ENCODE measurements at places on chromosomes 13 and 19. TPM values are rescaled to one million over a fixed set of nuclear protein-coding genes. Genes with fewer than 3 reads are reported as not detected.

DNA sequence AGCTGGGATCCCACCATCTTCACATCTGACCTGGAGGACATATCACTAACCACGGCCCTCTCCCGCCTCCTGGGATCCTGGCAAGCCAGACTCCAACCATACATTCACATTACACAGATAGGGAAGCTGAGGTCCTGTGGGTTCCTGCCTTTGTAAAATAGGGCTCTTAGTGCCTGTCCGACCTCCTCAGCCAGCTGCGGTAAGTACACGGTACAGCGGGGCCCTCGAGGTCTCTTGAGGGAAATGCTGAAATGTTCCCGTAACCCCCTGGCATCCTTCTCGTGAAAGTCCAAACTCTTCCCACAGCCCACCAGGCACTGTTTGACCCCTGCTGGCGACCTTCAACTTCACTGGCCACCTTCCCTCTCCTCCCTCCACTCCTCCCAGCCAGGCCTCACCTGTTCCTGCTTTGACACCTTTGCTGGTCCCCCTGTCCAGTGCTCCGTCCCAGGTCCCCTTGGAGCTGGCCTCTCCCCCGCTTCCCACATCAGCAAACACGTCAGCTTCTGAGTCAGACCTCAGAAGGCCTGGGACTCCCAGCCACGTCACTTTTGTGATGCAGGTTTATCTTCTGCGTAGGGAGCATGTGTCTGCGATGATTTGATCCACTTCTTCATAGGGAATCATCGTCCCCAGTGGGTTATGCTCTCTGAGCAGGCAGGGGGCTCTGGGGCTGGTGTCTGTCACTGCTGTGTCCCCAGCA is 8.8 kb upstream of the GNG7 start:
- no peaks in the 10 kb centered on the region for H3K4me1 ChIP-seq
- no peak for DNase-seq
- no peak overlapping the region for H3K27ac ChIP-seq
- no peak overlapping the region for H3K4me3 ChIP-seq
- H3K36me3 ChIP-seq, result no peaks in the 10 kb centered on the region

GRCh38 chr13:78784014-78784750 is 125.2 kb upstream of the OBI1 start:
- no peak for DNase-seq
- H3K27me3 ChIP-seq, result peaks cover 11% of the 10 kb centered on the region
- H3K27ac ChIP-seq, result no peak overlapping the region
- no peak overlapping the region for H3K4me3 ChIP-seq
- no peaks in the 10 kb centered on the region for H3K4me1 ChIP-seq

- no peak overlapping the region for H3K4me3 ChIP-seq
- peak; percentile 55 for DNase-seq
- no peak overlapping the region for H3K27ac ChIP-seq
- H3K27me3 ChIP-seq, result peaks cover 8% of the 10 kb centered on the region
- peaks cover 5% of the 10 kb centered on the region for H3K4me1 ChIP-seq
Measured at GRCh38 chr19:47305309-47305751, 4.3 kb upstream of the C5AR1 start.

Gene ZNF878
- 0.65 TPM for total RNA-seq

Gene PBX4
- 15.6 TPM for total RNA-seq

- DNase-seq, result peak; percentile 80
- H3K27me3 ChIP-seq, result peaks cover 3% of the 10 kb centered on the region
- peaks cover 12% of the 10 kb centered on the region for H3K4me1 ChIP-seq
- H3K4me3 ChIP-seq, result peak overlapping the region; percentile 90
Measured at GRCh38 chr19:55341171-55341588, 1.5 kb downstream of the KMT5C start.

- no peak for DNase-seq
- no peak overlapping the region for H3K27ac ChIP-seq
- no peak overlapping the region for H3K4me3 ChIP-seq
- no peaks in the 10 kb centered on the region for H3K36me3 ChIP-seq
- no peaks in the 10 kb centered on the region for H3K4me1 ChIP-seq
Measured at GRCh38 chr13:110225609-110226574, 81.1 kb downstream of the COL4A1 start.

DNA sequence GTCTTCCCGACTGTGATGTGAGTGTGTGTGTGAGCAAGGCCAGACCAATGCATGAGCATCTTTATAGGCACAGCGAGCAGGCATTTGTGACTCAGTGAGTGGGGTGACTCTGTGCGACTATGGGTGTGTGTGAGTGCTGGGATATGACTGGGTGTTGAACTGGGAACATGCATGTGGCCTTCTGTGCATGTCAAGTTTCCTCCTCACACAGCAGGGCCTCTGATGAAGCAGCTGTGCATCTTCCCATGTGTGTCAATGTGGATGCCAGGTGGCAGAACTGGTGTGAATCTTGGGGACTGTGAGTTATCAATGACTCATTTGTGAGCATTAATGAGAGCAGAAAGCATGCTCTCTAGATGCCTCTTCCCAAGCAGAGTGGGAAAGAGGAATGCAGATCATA is 12.1 kb upstream of the LGALS14 start:
- no peaks in the 10 kb centered on the region for H3K4me1 ChIP-seq
- H3K27me3 ChIP-seq, result peaks cover 20% of the 10 kb centered on the region
- H3K4me3 ChIP-seq, result no peak overlapping the region
- H3K36me3 ChIP-seq, result no peaks in the 10 kb centered on the region
- H3K27ac ChIP-seq, result no peak overlapping the region

Gene ANKLE1
- total RNA-seq, result 15.9 TPM

DNA sequence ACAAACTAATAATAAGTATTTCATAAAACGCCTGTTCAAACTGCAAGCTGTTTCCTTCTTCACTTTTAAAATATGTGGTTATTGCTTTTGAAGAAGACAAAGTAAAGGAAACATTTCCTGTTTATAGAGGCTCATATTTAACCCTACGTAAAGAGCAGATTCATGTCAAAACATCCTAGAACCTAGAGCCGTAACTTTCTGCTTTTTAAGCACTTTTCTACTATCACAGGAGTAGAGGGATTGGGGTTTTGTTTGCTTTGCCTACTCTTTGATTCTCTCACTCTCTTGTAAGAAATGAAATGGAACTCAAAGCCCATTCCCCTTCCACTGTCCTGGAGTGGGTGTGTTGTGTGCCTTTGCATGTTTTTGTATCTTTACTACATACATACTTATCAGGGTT is 54.0 kb upstream of the GPR183 start:
- H3K27me3 ChIP-seq, result no peaks in the 10 kb centered on the region
- H3K27ac ChIP-seq, result peak overlapping the region; percentile 88
- peaks cover 87% of the 10 kb centered on the region for H3K4me1 ChIP-seq

DNA sequence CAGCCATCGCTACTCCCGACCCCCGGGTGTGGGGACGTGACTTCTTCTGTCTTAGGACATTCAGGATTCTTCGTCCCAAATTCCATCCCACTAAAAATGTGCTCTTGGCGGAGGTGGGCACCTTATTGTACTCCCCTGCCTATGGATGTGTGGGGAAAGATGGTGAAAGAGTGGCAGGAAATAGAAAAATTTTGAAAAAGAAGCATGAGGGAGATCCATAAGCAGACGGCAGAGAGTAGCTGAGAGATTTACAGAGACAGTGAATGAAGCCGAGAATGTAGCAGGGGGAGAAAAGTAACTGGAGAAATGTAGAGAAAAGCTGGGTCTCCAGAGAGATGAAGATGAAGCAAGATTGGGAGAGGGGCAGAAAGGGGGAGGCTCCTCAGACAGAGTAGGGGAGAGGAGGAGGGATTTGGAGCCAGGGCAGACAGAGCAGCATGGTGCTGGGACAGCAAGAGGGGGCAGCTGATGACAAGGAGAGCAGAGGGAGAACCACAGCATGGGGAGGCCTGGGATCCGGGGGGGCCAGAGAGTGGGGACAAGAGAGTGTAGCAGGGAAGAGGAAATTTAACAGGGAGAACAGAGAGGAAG is 843 bp downstream of the ZNF610 start:
- peaks cover 38% of the 10 kb centered on the region for H3K36me3 ChIP-seq
- H3K4me3 ChIP-seq, result peak overlapping the region; percentile 91
- H3K27ac ChIP-seq, result peak overlapping the region; percentile 99
- no peaks in the 10 kb centered on the region for H3K27me3 ChIP-seq
- DNase-seq, result peak; percentile 12

Gene RYR1
- total RNA-seq, result 0.63 TPM

Gene C1QTNF9
- total RNA-seq, result not detected

GRCh38 chr13:20873348-20873747 is 29.2 kb downstream of the XPO4 start:
- peaks cover 15% of the 10 kb centered on the region for H3K36me3 ChIP-seq
- no peak overlapping the region for H3K27ac ChIP-seq
- H3K27me3 ChIP-seq, result no peaks in the 10 kb centered on the region
- DNase-seq, result no peak
- peaks cover 35% of the 10 kb centered on the region for H3K4me1 ChIP-seq

Gene LILRA5
- total RNA-seq, result not detected

Gene NHLRC3
- 17.5 TPM for total RNA-seq

DNA sequence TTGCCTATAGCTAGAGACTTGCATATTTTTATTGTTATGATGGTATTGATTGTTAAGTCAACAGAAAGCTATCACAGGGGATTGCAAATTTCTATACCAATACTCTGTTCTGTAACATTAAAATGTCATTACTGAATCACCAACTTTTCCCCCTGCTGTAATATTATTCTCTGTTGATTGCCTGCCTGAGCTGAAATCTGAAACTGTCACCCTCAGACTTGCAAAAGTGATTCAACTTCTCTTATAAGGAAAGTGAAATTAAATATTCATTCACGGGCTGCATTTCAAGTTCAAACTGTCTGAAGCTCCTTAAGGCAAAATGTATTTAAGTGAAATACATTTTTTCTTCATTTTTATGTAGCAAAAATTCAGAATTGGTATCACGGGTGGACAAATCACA is 723.2 kb downstream of the PCDH9 start:
- no peaks in the 10 kb centered on the region for H3K4me1 ChIP-seq
- no peaks in the 10 kb centered on the region for H3K27me3 ChIP-seq
- H3K4me3 ChIP-seq, result no peak overlapping the region
- DNase-seq, result no peak
- H3K36me3 ChIP-seq, result no peaks in the 10 kb centered on the region
- no peak overlapping the region for H3K27ac ChIP-seq

DNA sequence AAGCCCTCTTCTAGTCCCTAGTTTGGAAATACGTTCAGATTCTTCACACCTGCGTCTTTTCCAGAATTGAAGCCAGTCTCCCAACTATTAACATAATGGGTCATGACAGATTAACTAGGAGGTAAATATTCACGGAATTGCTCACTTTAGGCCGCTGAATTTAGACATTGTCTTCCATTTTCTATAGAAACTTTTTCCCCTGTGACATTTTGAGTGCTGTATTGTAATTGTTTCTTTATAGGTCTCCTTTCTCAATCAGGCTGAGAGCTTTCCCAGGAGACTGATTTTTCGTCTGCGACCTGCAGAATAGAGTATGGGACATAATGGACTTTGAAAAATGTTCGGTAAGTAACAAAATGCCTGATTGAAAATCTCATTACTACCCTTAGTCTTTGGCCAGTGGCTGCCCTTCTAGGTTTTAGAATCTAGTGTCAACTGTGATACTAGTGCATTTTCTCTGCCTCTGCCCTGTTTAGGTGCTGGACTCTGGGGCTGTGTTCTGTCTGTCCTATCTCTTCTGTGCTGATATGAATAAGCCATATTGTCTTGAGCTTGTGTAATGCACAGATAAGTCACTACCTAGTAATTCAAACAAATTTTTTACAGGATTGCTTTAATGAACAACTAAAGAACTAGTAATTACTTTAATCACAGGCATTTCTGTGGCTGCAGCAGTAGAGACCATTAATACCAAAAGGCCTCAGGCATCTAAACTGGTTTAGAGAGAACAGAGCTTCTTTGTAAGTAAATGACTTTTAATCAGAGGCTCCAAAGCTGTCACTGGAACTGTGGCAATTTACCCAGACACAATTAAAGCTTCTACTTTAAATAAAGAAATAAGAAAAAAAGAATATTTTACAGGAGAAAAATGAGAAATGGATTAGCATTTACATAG is 122.4 kb upstream of the FREM2 start:
- H3K4me1 ChIP-seq, result no peaks in the 10 kb centered on the region
- no peaks in the 10 kb centered on the region for H3K36me3 ChIP-seq
- no peaks in the 10 kb centered on the region for H3K27me3 ChIP-seq
- no peak overlapping the region for H3K27ac ChIP-seq

GRCh38 chr13:111449041-111449440 is 128.6 kb downstream of the TEX29 start:
- no peak for DNase-seq
- H3K27ac ChIP-seq, result no peak overlapping the region
- no peak overlapping the region for H3K4me3 ChIP-seq
- H3K36me3 ChIP-seq, result no peaks in the 10 kb centered on the region

Gene ZNF579
- 7.2 TPM for total RNA-seq

DNA sequence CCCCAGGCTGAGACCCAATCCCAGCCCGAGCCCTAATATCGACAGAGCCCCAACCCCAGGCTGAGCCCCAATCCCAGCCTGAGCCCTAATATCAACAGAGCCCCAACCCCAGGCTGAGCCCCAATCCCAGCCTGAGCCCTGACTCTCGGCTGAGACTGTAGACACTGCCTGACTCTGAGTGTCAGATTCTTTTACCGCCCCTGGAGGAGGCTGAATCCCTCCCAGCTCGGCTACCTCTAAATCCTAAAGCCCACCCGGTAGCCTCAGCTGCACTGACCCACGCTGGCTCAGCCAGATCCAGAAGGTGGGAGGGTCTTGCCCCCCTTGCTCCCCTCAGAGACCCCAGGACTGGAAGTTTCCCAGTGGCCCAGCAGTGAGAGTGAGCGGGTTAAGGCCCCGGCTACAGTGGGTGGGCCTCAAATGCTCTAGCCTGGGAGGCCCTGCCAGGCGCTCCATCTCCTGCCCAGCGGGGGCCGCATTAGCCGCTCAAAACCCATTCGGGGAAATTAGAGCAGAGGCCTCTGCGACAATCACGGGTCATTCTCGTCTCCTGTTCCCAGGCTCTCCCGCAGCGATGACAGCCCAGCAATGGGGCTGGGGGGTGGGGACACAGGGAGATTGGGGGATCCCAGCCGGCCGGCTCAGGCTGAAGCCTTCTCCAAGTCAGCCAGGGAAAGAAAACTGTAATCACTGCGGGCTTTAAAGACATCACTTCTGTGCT is 43.8 kb downstream of the ZNRF4 start:
- no peak overlapping the region for H3K27ac ChIP-seq
- H3K27me3 ChIP-seq, result peaks cover 27% of the 10 kb centered on the region
- H3K4me1 ChIP-seq, result no peaks in the 10 kb centered on the region
- H3K36me3 ChIP-seq, result peaks cover 3% of the 10 kb centered on the region
- no peak overlapping the region for H3K4me3 ChIP-seq

Gene B3GNT8
- 1.1 TPM for total RNA-seq

DNA sequence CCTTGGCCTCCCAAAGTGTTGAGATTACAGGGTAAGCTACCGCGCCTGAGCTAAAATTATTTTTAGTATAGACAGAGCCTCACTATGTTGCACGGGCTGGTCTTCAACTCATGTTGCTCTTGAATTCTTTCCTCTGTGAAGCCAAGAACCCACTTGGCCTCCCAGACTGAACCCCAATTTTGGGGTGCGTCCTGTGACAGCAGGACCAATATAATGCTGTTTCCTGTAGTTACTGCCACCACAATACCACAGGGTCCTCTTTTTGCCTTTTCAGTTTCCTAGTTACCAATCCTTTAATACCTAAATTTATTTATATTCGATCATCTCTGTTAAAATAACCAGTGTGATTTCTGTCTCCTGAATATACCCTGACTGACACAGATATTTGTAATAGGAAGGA is 32.9 kb downstream of the TSKS start:
- no peak for DNase-seq
- H3K27me3 ChIP-seq, result peaks cover 1% of the 10 kb centered on the region
- H3K27ac ChIP-seq, result no peak overlapping the region
- no peaks in the 10 kb centered on the region for H3K36me3 ChIP-seq
- no peak overlapping the region for H3K4me3 ChIP-seq
- H3K4me1 ChIP-seq, result no peaks in the 10 kb centered on the region

- H3K27me3 ChIP-seq, result no peaks in the 10 kb centered on the region
- H3K36me3 ChIP-seq, result peaks cover 55% of the 10 kb centered on the region
- H3K4me1 ChIP-seq, result peaks cover 82% of the 10 kb centered on the region
- H3K4me3 ChIP-seq, result peak overlapping the region; percentile 78
- H3K27ac ChIP-seq, result peak overlapping the region; percentile 99
Measured at GRCh38 chr13:42396901-42397655, 125.1 kb downstream of the AKAP11 start.

GRCh38 chr13:77390391-77390790 is 63.5 kb upstream of the MYCBP2 start:
- DNase-seq, result no peak
- H3K27ac ChIP-seq, result no peak overlapping the region
- H3K4me3 ChIP-seq, result no peak overlapping the region
